ENCODE measurements at places on chromosomes 1 and 21. TPM values are rescaled to one million over a fixed set of nuclear protein-coding genes. Genes with fewer than 3 reads are reported as not detected.

The HEYL gene
- 6.0 TPM for polyA plus RNA-seq

DNA sequence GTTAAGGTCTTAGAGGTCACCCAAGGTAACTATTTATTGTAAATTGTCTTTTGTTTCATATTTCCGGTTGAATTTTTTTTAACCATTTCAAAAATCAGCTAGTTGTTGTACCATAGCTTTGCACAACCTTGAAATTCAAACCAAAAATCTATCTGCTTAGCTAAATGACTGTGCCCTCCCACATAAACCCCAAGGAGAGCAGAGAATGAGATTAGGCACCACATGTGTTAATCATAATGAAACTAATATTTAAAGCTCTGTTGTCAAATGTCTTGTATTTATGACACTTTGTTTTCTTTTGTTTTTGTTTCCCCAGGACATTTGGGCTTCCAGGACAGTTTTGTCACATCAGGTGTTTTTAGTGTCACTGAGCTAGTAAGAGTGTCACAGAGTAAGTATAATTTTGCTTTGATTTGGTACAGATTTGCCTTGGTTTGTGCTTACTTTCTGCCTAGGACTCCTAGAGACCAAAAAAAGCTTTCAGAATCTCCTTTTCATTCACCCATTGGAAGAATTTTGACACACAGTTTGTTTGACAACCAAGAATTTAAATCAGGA, 249.9 kb downstream of the NFIA start:
- no peak for DNase-seq

DNA sequence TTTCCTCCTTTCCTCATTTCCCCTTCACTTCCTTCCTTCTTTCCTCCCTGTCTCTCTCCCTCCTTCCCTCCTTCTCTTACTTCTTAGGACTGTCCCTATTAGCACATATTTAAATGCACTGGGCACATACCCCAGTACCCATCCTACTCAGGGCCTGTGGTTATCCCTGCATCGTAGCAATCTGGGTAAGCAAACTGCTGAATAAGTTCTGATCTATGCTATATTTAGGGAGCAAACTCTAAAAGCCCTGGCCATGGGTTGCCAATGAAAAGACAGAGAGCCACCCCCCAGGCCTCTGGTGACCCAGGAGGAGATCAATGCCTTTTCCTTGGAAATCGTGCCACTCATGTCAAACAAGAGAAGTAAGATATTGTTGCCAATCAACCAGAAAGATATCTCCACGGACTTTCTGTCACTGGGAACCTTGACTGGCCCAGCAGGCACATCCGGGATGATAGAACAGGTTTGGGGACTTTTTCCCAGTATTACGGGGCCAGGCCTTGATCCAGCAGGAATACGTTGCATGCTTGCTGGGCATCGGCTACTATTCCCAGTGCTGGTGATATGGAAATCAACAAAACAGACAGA, 5.4 kb downstream of the FAM3B start:
- DNase-seq, result peak; percentile 64

GRCh38 chr1:24321697-24322469, 2.7 kb downstream of the GRHL3 start:
- peak; percentile 63 for DNase-seq

GRCh38 chr1:168467452-168467851, 76.3 kb downstream of the XCL2 start:
- no peak for DNase-seq
